ENCODE measurements at places on chromosomes 2 and 18.

GRCh38 chr2:119190321-119191111 is 32.0 kb upstream of the C1QL2 start:
- DNase-seq, result no peak

- DNase-seq, result no peak
These were observed 381.3 kb downstream of the GPD2 start for GRCh38 chr2:156817430-156817829.

GRCh38 chr2:133988316-133988891 is 265.5 kb upstream of the MGAT5 start:
- no peak for DNase-seq

DNA sequence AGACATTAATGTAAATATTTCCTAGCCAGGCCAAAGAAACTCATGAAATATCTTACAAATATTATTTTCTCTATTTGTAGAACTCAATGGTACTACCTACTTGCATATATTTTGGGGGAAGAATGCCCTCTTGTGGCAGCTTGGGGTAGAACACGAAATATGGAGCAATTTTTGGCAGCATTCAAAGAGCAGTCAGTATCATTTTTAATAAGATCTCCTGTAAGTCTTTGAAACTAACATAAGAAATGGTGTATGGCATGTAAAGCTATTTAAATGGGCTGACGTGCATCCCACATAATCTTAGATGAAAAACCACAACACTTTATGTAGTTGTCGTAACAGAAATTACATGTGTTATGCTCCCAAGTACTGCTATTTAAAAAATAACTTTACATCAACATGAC is 62.3 kb upstream of the CCDC195 start:
- peak; percentile 60 for DNase-seq

GRCh38 chr2:180747728-180748127 is 232.7 kb upstream of the UBE2E3 start:
- no peak for DNase-seq

GRCh38 chr2:158989165-158989564 is 20.7 kb downstream of the TANC1 start:
- no peak for DNase-seq

DNA sequence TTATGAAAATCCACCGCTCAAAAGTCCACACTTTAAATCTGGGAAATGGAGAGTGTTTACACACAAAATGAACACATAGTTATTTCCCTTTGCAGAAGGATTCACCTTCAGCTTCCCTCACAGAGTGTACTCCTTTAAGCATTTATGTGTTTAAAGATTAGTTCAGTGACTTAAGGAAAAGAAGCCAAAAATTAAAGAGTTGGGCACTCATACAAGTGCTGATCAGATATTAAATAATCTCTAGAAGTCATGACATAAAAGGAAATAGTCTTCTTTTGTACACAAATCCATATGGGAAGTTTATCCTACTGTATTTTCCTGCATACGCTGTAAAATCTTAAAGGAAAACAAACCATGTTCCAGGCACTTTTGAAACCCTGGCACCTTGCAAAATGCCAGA is 174.2 kb downstream of the LNPK start:
- no peak for DNase-seq

- no peak for DNase-seq
These were observed 55.0 kb downstream of the CHST9 start for GRCh38 chr18:27130065-27130630.
